ENCODE measurements at places on chromosomes 12 and 14. TPM values are rescaled to one million over a fixed set of nuclear protein-coding genes. Genes with fewer than 3 reads are reported as not detected.

DNA sequence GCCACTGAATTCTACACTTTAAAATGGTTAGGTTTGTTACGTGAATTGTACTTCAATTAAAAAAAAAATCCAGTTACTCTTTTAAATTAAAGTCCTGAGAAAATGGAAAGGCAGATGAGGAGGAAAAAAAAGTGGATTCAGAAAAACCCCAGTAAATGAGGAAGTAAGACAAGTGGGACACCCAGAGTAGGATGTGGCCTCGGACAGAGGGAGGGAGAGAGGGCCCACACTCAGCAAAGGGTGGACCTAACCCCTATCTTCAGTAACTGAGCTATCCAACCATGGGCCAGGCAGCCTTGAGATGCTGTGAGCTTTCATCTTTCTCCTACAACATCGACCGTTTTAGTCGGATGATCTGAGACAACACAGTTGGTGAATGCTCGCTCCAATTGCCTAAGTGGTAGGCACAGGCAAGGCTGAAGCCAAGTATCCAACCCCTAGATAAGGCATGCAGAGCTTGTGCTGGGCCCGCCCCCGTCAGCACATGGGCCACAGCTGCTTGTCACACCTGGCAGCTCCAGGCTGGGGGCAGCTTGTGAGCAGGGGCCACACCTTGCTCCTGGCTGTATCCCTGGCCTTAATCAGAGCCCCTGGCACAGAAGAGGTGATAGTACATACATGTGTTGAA is 142.1 kb downstream of the TTC7B start:
- no peak for DNase-seq
- no peaks in the 10 kb centered on the region for H3K27me3 ChIP-seq
- no peak overlapping the region for H3K27ac ChIP-seq
- peaks cover 20% of the 10 kb centered on the region for H3K4me1 ChIP-seq
- peaks cover 2% of the 10 kb centered on the region for H3K36me3 ChIP-seq

The CDKL1 gene
- 18.5 TPM for polyA plus RNA-seq

DNA sequence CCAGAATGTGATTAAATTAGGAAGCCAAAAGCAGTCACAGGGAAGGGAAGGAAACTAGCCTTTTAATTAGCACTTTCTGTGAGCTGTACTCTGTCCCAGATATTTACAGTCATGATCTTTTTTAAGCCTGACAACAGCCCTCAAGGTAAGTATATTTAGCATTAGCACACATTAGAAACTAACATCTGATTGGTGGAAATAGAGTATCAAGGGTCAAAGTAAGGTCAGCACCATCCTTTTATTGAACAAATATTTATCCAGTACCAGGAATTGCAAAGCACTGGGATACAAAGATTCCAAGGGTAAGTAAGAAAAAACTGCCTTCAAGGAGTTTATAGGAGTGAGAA is 28.2 kb downstream of the RPGRIP1 start:
- DNase-seq, result no peak
- H3K4me3 ChIP-seq, result no peak overlapping the region
- H3K4me1 ChIP-seq, result no peaks in the 10 kb centered on the region
- no peak overlapping the region for H3K27ac ChIP-seq

DNA sequence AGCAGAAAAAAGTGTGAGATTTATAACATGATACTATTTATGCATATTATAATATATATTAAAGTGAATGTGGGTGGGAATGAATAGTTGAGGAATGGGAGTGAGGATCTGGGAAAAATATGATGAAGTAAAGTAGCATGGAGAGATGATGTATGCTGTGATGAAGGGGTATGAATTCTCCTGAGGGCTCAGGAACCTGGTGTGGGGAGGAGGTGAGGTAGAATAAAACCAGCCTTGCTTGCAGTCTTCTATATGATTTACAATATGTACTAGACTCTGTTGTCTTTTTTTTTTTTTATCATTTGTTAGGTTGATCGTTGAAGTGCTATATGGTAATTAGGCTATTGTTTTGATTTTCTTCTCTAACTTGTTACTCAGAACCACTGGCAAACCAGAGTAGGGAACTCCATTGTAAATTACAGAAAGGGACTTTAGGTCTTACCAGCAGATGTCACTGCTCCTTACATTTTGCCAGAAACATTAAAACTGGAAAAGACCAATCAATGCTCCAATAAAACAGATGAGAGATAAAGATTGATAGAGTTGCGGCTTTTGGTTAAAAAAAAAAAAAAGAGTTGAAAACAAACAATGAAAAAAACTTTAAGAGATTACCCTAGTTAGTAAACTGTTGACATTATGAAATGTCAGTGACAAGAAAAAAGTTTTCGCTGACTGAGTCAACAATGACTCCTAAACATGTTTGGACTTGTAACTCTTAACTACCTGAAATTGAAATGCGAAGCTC is 39.9 kb downstream of the ATL1 start:
- H3K4me1 ChIP-seq, result no peaks in the 10 kb centered on the region
- H3K27me3 ChIP-seq, result no peaks in the 10 kb centered on the region
- no peak overlapping the region for H3K4me3 ChIP-seq
- no peaks in the 10 kb centered on the region for H3K36me3 ChIP-seq
- DNase-seq, result peak; percentile 51
- no peak overlapping the region for H3K27ac ChIP-seq

DNA sequence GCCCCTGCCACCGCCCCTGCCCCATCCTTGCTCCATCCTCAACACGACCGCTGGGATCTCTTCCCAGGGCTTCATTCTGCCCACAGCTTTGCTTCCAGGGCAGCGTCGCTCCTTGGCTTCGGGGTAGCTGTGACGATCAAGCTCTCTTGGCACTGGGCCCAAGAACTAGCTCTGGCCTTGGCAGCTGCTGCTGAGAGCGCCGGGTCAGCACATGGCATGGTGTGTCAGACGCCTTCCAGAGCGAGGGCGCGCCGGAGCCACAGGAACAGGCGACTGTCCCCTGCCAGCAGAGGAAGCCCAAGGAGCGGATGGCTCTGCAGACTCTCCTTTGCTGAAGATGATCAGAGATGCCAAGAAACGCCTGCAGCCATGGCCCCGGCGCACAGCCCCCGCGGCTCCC is 15.9 kb downstream of the RAB35 start:
- peak overlapping the region; percentile 51 for H3K27ac ChIP-seq
- H3K36me3 ChIP-seq, result peaks cover 24% of the 10 kb centered on the region
- peak; percentile 81 for DNase-seq

The SLC6A13 gene
- polyA plus RNA-seq, result not detected

DNA sequence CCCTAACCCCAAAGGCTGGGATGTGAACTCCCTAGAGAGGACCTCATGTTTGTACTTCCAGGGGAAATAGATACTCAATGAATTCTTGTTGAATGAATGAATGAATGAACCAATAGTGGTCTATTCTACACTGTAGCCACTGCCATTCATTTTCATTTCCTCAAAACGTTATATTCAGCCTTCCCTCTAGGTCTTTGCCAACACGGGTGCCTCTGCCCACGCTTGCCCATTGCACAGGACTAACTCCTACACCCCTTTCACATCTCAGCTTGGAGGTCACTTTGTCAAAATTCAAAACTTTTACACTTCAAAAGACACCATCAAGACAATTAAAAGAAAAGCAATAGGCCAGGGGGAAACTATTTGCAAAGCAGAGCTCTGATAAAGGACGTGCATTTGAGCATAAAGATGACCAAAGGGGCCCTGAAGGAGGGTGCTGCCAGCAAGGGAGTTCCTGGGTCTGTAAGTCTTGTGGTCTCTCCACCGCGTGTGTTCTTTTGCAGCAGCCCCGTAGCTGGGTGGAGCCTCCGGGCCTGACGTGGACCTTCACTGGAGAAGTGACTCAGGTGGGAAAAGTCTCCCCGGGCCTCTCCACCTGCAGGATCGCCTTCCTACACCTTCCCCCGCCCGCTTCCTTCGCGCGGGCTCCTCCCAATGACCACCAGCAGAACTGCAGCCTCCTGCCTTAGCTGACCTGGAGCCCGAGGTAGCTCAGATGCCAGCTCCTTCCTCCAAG is 31.5 kb downstream of the TMEM63C start:
- H3K27ac ChIP-seq, result no peak overlapping the region
- H3K4me1 ChIP-seq, result no peaks in the 10 kb centered on the region

- no peaks in the 10 kb centered on the region for H3K4me1 ChIP-seq
- no peak overlapping the region for H3K4me3 ChIP-seq
- no peaks in the 10 kb centered on the region for H3K36me3 ChIP-seq
- no peak for DNase-seq
These were observed 147.1 kb downstream of the KIF26A start for GRCh38 chr14:104285508-104285840.

GRCh38 chr14:93797536-93797935 is 9.3 kb upstream of the PRIMA1 start:
- no peaks in the 10 kb centered on the region for H3K27me3 ChIP-seq
- no peaks in the 10 kb centered on the region for H3K36me3 ChIP-seq
- DNase-seq, result no peak
- H3K4me1 ChIP-seq, result no peaks in the 10 kb centered on the region

The RPL6 gene
- 2,040 TPM for polyA plus RNA-seq

DNA sequence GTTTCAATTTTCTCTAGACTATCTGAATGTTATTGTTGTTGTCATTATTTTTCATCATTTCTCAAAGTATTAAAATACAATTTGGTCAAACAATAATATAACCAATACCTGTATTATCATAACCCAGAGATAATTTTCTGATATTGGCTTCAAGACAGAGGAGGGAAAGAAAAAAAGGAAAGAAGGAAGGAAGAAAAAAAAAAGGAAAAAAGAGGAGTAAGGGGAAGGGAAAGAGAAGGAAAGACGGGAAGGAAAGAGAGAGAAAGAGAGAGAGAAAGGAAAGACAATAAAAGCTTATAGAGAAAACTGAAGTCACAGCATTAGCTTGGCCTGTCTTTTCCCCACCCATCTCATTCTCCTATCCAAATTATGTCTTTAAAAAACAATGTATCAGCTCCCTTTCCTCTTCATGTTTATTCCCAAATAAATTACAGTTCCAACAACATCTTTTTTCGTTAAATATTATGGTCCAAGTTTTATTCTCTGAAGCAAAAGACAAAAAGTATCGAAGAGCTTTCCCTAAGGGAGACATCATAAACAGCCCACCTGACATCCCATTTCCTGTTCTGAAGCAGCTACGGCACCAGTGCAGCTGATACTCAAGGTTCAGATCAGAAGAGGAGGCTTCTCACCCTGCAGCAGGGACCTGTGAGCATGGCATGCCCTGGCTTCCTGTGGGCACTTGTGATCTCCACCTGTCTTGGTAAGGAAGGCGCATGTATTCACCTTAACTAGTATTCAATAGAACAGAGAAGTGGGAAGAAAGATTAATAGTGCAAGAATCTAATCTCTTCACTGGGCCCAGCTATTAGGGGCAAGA is 308.3 kb downstream of the DAD1 start:
- H3K4me3 ChIP-seq, result no peak overlapping the region
- peaks cover 7% of the 10 kb centered on the region for H3K27me3 ChIP-seq
- no peak for DNase-seq
- no peak overlapping the region for H3K27ac ChIP-seq

- H3K27me3 ChIP-seq, result no peaks in the 10 kb centered on the region
These were observed 746.5 kb upstream of the FOXG1 start for GRCh38 chr14:28020112-28020511.
